Tongue (tissue), 3 donors: ENCODE measurements at places on chromosomes 3 and 15. TPM values are rescaled to one million over a fixed set of nuclear protein-coding genes. Genes with fewer than 3 reads are reported as not detected.
A peak's percentile ranks its signal among the peaks of the same experiment; 100 is the strongest.

DNA sequence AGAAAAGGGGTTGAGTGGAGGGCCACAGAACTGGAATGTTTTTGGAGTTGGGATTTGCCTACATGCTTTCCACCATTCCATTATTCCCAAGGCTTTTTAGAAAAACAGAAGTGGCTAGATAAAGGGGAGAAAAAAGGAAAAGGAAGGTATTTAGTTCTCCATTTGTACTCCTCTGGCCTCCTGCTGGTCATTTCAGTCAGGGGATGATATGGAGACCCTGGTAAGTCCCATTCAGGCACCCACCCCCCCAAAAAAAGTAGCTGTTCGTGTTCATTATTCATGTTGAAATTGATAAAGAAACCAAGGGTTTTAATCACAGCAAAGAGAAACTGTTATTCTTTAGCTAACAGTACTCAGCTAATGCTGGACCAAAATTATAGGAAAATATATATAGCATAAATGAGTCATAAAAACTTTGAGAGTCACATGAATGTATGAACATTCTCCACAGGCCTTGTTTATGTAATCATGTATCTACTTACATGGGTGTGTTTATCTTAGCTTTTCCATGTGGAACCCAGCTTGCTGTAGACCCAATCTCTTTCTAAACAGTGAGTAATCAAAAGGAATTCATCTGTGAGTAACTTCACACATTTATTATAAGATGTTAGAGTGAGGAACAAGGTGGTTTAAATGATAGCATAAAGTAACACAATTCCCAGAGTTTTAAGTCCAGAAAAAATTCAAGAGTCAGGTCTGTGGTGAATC is 167.2 kb downstream of the KCNMB2 start:
- DNase-seq = peak; percentile 34

DNA sequence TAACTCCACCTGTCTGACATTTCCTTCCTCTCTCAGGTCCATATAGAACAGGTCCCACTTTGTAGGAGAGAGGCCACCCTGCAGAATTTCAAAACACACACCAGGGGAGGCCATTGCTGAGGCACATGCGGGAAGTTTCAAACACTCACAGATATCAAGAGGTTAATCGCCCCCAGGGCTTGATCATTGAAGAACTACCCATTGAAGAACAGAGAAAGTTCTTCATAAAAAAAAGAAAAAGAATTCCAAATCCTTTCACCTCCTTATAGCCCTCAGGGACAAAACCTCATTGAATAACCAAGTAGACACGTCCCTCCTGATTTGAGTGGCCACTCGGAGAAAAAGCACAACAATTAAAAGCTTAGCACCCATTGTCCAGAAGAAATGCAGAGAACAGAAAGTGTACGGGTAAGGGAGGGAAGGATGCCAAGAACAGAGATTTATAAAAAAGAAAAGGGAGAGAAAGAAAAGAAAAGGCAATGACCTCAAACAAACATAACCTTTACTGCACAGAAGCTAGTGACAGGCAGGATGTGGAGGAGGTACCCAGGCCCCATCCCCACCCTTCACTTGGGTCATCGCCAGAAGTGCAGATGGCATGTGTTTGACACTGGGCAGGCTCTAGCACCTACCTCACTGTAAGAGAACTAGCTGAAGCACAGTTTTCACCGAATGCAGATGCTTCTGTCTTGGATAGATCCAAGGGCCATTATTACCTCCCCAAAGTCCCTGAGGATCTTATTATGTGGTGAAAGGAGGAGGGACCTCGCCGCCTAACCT is 112.3 kb upstream of the HES1 start:
- peak; percentile 69 for DNase-seq

- DNase-seq = no peak
Observed at GRCh38 chr3:99474776-99475175, 163.6 kb upstream of the COL8A1 start.

Gene CYP8B1
- not detected for total RNA-seq

Gene MLF1
- total RNA-seq = 86.8 TPM

DNA sequence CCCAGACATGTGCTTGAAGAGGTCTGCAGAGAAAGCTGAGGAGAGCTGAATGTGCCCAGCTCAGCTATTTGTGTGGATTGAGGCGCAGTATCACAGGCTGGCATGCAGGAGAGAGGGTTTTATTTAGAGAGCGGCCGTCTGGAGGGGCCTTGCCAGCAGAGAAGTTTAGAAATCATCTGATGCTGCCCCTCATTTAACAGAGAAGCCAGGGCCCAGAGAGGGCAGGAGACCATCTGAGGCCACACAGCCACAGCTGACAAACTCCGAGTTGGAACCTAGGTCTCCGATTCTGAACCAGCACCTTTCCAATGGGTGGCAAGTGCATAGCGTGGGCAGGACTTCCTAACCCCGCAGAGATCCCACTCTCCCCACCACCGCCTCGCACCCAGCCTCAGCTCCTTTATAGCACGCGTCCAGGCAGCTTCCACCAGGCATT is 101.0 kb downstream of the LSM3 start:
- no peak for DNase-seq

DNA sequence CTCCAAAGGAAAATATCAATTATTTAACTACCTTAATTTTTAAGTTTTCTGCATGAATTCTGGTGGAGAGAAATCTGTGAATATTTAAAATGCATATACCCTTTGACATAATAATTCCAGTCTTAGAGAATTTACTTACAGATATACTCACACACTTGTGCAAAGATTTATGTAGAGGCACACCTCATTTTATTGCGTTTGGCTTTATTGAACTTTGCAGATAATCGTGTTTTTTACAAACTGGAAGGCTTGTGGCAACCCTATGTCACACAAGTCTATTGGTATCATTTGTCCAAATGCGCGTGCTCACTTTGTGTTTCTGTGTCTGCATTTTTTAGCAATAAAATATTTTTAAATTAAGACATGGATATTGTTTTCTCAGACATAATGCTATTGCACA is 81.5 kb downstream of the SENP2 start:
- DNase-seq = no peak

Gene IL12A
- total RNA-seq = 0.62 TPM

DNA sequence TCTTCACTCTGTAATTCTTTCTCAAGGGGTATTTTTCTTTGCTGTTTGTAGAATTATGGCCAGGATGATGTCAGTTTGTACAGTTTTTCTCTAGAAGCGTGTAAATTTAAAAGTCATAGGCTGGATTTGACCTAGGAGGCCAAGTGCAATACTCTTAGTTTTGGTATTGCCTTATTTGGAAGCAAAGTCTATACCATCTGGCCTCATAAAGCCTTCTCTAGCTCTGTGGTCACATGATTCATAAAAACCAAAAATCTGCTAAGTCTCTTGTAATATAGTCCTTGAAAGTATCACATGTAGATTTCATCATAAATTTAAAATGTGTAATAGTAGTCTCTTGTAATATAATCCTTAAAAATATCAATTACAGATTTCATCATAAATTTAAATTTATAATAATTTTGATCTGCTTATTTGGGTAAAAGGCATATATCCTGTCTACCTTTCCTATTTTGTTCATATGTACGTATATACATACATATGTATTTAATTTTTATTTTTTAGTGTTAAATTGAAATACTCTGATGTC is 25.6 kb downstream of the TEX9 start:
- DNase-seq = no peak

- no peak for DNase-seq
Observed at GRCh38 chr3:100159331-100160153, 45.2 kb upstream of the FILIP1L start.

DNA sequence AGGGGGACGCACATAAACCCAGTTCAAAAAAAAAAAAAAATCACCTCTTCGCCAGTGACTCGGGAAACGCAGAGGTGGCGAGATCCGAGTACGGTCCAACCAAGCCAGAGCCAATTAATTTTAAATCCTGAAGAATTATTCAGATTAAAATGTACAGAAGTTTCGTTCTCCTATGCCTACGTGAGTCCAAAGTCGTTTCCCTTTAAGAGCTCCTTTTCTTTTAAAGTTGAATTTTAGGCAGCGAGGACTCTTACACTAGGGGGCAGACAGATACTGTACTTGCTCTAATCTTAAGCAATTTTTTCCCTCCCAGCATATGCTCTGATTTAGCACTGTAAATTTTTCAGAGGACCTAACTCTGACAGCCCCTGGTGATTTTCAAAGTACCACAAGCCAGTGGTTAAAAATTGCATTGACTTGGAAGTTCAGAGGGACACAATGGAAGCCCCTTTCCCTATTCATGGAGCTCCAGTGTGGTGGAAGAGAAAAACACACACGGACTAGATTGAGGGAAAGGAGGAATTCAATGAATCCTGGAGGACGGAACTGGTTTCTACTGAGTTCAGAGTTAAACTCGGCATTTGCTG is 3.3 kb upstream of the NR2F2 start:
- peak; percentile 93 for DNase-seq

- no peak for DNase-seq
Observed at GRCh38 chr3:30502742-30503073, 103.7 kb upstream of the TGFBR2 start.

Gene CFAP44
- 8.8 TPM for total RNA-seq

- DNase-seq = no peak
Observed at GRCh38 chr15:40743921-40744814, 10.9 kb downstream of the RMDN3 start.

Gene FBN1
- total RNA-seq = 411 TPM

DNA sequence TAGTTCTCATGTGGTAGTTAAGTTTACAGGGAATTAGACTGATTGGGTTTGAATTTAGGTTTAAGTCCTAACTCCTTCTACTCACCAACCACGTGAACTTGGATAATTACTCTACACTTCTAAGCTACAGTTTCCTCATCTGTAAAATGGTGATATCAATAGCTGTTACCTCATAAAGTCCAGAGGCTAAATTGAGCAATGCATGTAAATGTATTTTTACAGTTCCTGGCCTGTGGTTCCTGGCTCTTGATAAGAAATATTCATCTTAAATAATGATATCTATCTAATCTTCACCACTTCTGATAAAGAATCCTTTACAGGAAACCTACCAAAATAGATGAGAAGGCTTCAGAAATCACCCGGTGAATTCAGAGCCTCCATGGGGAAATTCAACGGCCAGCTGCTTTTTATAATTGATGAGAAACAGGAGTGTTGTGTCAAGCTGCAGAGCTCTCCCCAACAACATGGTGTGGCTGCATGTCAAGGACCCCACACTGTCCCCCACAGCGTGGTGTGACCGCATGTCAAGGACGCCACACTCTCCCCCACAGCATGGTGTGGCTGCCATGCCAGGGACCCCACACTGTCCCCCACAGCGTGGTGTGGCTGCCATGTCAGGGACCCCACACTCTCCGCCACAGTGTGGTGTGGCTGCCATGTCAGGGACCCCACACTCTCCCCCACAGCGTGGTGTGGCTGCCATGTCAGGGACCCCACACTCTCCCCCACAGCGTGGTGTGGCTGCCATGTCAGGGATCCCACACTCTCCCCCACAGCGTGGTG is 80.8 kb upstream of the PEX5L start:
- DNase-seq = no peak

- peak; percentile 91 for DNase-seq
Observed at GRCh38 chr15:61834076-61834697, 226.1 kb downstream of the VPS13C start.

- DNase-seq = no peak
Observed at GRCh38 chr3:28905798-28906197, 375.1 kb upstream of the RBMS3 start.

DNA sequence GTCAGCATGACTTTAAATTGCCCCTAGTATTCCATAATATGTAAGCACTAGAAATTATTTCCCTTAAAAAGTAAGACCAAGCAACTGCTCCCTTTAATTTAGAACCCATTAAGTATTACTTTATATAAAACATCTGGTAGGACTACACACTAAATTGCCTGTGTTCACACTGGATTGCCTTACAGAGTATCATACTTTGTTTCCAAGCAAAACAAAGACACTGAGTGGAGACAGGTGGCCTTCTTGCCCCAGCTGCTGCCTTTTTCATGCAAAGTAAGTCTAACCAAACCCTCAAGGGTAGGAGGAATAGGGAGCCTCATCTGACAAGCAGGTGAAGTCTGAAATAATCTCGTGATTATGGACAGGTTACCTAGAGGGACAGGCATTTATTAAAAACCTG is 87.3 kb downstream of the PEX5L start:
- peak; percentile 56 for DNase-seq

DNA sequence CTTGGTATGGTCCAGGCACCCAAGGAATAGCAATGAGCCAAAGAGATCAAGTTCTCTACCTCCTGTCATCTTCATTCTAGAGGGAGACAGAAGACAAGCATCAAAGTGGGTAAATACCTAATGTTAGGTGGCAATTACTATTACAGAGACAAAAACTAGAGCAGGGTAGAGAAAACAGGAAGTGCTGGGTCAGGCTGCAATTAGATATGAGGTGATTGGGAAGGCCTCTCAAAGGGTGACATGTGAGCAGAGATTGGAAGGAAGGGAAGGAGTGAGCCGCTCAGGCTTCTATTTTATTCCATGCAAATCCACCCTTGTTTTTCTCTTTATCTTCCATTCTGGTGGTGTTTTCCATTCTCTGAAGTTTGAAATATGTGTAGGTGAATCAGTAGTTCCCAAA is 37.4 kb downstream of the EBLN2 start:
- no peak for DNase-seq

GRCh38 chr15:90869601-90870353 is 1.4 kb downstream of the FURIN start:
- DNase-seq = peak; percentile 26

Gene SI
- not detected for total RNA-seq

DNA sequence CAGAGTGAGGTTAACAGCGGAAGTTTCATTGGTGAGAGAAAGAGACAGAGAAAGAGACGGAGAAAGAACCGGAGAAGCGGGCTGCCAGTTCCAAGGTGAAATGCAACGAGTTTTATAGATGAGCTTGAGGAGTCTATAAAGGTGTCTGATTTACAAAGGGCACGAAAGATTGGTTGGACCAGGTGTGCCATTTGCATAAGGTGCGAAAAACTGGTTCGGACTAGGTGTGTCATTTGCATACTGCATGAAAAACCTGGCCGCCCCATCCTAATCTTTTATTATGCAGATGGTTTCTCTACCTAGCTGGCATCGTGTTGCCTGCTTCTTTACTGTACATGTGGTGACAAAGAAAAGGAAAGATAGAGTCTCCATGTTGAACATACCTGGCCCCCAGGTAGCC is 253.8 kb upstream of the IGF1R start:
- DNase-seq = no peak

GRCh38 chr3:674116-674515 is 418.7 kb upstream of the CNTN6 start:
- no peak for DNase-seq

Gene CFAP92
- 0.10 TPM for total RNA-seq

- no peak for DNase-seq
Observed at GRCh38 chr3:151501171-151501922, 40.5 kb upstream of the IGSF10 start.

DNA sequence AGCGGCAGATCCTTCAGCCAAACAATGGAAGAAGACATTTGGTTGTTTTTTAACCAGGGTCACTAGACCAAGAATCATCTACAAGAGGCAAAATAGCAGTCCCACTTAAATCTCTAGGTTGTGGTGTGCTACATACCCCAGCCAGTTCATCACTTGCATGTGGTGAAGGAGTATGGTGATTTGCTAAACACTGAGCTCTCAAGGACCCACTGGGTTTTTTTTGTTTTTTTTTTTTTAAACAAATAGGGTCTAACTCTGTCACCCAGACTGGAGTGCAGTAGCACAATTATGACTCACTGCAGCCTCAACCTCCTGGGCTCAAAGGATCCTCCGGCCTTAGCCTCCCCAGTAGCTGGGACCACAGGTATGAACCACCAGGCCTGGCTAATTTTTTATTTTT is 508.0 kb downstream of the FOXP1 start:
- no peak for DNase-seq
